ENCODE measurements at places on chromosomes 6 and 20. TPM values are rescaled to one million over a fixed set of nuclear protein-coding genes. Genes with fewer than 3 reads are reported as not detected.

Gene AGPAT4
- total RNA-seq: 4.4 TPM

Gene BMP7
- total RNA-seq: 0.57 TPM

Gene PSORS1C1
- 5.7 TPM for total RNA-seq

Gene EDN1
- total RNA-seq: 42.8 TPM

Gene PRDM13
- total RNA-seq: 1.1 TPM

Gene CLPSL2
- 0.60 TPM for total RNA-seq

Gene GSTA1
- not detected for total RNA-seq

Gene TRMT11
- total RNA-seq: 13.9 TPM

Gene THBD
- 25.5 TPM for total RNA-seq

Gene DUSP15
- 1.0 TPM for total RNA-seq

Gene SLC22A1
- 1.9 TPM for total RNA-seq

Gene ANKRD66
- total RNA-seq: not detected

Gene CSNK2B
- total RNA-seq: 173 TPM

Gene XKR7
- 0.02 TPM for total RNA-seq

Gene CTNNBL1
- 55.0 TPM for total RNA-seq

Gene WFDC12
- not detected for total RNA-seq

Gene GPX5
- not detected for total RNA-seq
